Glutamatergic neuron (in vitro differentiated cells): ENCODE measurements at places on chromosomes 11 and 22.

- peaks cover 5% of the 10 kb centered on the region for H3K36me3 ChIP-seq
- no peak overlapping the region for H3K27ac ChIP-seq
- DNase-seq: no peak
- peaks cover 4% of the 10 kb centered on the region for H3K27me3 ChIP-seq
- H3K4me3 ChIP-seq: no peak overlapping the region
Observed at GRCh38 chr11:113420808-113421207, 33.2 kb downstream of the ANKK1 start.

DNA sequence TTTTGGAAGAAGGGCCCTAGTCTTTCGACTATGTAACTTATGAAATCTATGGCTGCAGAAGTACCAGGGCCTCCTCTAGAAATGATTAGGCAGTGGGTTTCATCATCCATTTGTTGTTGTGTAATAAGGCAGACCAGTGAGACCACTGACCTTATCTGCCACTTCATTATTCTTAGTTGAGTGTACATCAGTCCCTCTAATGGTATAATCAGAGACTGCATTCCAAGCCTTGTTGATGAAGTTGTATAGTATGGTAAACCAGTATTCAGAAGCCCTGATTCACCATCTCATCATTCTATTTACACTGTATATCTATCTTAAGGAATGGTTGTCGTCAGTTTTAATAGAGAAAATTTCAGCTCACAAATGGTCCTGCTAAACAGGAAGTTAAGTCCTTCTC, 32.2 kb upstream of the GRIA4 start:
- no peaks in the 10 kb centered on the region for H3K36me3 ChIP-seq
- no peaks in the 10 kb centered on the region for H3K4me1 ChIP-seq
- H3K27ac ChIP-seq: no peak overlapping the region
- H3K27me3 ChIP-seq: no peaks in the 10 kb centered on the region

DNA sequence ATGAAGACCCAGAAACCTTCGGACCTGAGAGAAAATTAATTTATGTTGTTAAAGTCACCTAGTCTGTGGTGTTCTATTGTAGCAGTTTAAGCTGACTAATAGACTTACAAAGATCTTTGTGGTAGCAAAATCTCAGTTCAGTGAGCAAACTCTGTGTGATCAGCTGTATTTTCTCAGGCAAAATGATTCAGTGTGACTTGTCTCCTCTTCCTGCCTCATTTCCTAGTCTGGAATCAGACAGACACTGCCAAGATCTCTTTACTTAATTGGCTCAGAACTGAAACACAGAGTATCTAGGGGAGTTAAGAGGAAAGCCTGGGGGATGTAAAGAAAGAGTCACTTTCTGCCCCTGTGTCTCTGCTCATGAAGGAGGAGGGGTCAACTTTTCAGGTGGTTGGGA, 564.7 kb downstream of the KCNA4 start:
- H3K36me3 ChIP-seq: no peaks in the 10 kb centered on the region
- H3K27me3 ChIP-seq: no peaks in the 10 kb centered on the region
- H3K4me3 ChIP-seq: no peak overlapping the region
- H3K27ac ChIP-seq: no peak overlapping the region
- DNase-seq: no peak
- H3K4me1 ChIP-seq: peaks cover 4% of the 10 kb centered on the region

DNA sequence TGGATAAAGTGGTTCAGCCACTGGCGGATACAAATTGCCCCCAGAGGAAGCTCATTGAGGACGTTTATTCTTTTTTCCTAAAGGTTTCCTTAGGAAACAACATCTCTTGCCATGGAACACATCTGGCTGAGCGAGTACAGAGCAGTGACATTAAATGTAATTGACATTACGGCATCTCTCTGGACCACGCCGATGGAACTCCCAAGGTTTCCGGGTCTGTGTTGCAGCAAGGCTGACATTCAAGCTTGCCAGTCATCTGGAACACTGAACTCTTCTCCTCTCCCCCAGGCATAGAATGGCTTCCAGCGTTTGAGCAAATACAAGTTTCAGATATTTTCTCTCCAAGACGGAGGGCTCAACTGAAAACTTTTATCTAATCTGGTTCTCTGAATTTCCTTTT, 42.1 kb downstream of the CLMP start:
- no peak overlapping the region for H3K4me3 ChIP-seq
- H3K4me1 ChIP-seq: peaks cover 2% of the 10 kb centered on the region
- H3K27me3 ChIP-seq: peaks cover under 1% of the 10 kb centered on the region
- no peak overlapping the region for H3K27ac ChIP-seq
- no peak for DNase-seq
- no peaks in the 10 kb centered on the region for H3K36me3 ChIP-seq

GRCh38 chr11:16750417-16750816, 12.0 kb downstream of the C11orf58 start:
- no peak overlapping the region for H3K4me3 ChIP-seq
- DNase-seq: no peak
- peaks cover 2% of the 10 kb centered on the region for H3K4me1 ChIP-seq
- peaks cover 10% of the 10 kb centered on the region for H3K36me3 ChIP-seq
- H3K27me3 ChIP-seq: no peaks in the 10 kb centered on the region
- H3K27ac ChIP-seq: peak overlapping the region; percentile 23

GRCh38 chr11:40129266-40129665, 1330.2 kb downstream of the LRRC4C start:
- no peak overlapping the region for H3K4me3 ChIP-seq
- no peaks in the 10 kb centered on the region for H3K36me3 ChIP-seq
- H3K27me3 ChIP-seq: no peaks in the 10 kb centered on the region
- H3K27ac ChIP-seq: no peak overlapping the region
- H3K4me1 ChIP-seq: no peaks in the 10 kb centered on the region
- DNase-seq: no peak
